ENCODE measurements at places on chromosomes 16 and 17. TPM values are rescaled to one million over a fixed set of nuclear protein-coding genes. Genes with fewer than 3 reads are reported as not detected.
A peak's percentile ranks its signal among the peaks of the same experiment; 100 is the strongest.

C17orf50 gene
- total RNA-seq = not detected

C17orf100 gene
- 1.6 TPM for total RNA-seq

MSLN gene
- not detected for total RNA-seq

DNA sequence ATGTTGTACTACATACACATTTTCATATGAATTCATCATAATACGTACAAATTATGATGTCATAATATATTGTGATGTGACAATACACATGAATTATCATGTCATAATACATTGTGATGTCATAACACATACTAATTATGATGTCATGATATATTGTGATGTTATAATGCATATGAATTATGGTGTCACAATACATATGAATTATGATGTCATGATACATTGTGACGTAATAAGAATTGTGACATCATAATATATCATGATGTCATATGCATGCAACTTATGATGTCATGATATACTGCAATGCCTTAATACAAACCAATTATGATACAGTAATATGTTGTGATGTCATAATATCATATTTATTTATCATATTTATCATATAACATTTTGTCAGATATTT is 2074.3 kb downstream of the TP53TG3F start:
- no peak for DNase-seq

DNA sequence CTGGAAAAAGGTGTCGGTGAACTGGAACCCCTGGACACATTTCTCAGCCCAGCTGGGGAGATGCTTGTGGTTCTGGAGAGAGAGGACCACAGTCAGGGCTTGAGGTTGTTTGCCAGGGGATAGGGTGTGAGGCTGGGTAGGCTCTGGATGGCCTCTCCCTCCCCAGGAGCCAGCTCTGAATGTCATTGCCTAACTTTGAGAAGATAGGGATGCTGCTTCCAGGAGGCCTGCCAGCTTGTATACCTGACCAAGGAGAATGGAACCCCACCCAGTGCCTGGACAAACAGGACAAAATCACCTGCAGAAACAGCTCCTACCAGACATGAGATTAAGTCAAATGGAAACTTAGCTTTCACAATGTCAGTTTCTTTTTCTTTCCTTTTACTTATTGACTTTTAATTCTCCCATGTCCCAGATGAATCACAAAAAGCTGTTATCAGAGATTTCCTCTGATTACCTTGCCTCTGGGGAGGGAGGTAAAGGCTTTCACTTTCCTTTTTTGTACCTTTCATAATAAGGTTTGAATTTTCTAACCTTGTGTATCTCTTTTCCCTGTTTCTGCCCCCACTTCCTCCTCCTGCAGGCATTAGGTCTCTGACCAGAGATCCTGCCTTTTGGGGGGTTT is 29.8 kb upstream of the PLLP start:
- DNase-seq = peak; percentile 30

DNA sequence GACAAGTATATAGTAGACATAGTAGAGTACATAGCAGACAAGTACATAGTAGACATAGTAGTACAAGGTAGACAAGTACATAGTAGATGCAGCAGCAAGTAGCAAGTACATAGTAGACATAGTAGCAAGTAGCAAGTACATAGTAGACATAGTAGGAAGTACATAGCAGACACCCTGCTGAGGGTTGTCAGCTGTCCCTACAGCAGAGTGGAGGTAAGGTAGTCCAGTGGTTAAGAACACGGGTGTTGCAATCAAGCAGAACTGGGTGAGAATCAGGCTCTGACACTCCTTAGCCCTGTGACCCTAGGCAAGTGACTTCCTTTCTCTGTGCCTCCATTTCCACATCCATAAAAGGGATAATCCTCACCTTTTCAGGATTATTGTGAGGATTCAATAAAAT is 94.7 kb downstream of the NOG start:
- DNase-seq = no peak

DGKE gene
- 22.9 TPM for total RNA-seq

ABCA10 gene
- total RNA-seq = 1.7 TPM

GRCh38 chr17:70022175-70022574 is 52.9 kb upstream of the KCNJ16 start:
- peak; percentile 51 for DNase-seq

DNA sequence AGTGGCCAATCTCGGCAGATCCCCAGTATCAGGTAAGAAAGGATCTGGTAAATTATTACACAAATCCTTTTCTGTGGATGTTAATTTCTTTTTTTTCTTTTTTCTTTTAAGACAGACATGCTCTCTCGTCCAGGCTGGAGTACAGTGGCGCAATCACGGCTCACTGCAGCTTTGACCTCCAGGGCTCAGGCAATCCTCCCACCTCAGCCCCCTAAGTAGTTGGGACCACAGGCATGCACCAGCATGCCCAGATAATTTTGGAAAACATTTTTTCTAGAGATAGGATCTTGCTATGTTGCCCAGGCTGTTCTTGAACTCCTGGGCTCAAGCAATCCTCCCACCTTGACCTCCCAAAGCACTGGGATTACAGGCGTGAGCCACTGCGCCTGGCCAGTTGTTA is 54.0 kb downstream of the GAS7 start:
- DNase-seq = no peak

DNA sequence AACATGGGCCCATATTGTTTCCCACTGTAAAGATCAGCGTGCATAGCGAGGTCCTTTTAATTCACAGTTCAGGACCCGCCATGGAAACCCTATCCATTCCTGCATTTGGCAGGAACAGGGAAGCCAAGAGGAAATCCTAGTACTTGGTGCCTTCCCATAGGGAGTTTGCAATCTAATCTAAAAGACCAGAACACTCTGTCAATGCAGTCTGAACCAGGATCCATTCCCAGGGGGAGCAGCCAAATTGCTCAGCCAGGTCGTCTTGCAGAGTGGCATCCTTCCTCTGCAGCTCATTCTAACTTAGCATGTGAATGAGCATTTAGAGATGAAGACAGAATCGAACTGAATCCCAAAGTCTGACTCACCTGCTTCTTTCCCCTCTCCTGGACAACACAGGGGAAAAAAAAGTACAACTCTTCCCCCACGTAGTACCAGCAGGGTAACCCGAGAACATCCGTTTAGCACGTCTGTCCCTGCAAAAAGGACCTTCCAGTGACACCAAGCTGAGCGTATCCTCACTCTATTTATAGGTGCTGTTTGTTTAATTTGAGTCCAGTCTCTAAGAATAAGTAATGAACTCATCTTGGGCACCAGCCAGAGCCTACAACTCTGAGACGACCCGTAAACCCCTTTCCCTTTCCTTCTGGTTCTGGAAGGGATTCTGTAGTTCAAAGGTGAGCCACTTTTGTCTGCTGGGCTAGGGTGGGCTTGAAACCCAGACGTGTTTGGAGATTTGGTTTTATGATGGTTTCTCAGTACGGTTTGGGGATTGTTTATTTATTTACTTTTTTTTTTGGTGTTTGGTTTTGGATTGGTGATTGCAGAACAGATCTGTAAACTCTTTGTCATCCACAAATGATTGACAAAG is 74.5 kb downstream of the ERCC4 start:
- DNase-seq = peak; percentile 28

DNA sequence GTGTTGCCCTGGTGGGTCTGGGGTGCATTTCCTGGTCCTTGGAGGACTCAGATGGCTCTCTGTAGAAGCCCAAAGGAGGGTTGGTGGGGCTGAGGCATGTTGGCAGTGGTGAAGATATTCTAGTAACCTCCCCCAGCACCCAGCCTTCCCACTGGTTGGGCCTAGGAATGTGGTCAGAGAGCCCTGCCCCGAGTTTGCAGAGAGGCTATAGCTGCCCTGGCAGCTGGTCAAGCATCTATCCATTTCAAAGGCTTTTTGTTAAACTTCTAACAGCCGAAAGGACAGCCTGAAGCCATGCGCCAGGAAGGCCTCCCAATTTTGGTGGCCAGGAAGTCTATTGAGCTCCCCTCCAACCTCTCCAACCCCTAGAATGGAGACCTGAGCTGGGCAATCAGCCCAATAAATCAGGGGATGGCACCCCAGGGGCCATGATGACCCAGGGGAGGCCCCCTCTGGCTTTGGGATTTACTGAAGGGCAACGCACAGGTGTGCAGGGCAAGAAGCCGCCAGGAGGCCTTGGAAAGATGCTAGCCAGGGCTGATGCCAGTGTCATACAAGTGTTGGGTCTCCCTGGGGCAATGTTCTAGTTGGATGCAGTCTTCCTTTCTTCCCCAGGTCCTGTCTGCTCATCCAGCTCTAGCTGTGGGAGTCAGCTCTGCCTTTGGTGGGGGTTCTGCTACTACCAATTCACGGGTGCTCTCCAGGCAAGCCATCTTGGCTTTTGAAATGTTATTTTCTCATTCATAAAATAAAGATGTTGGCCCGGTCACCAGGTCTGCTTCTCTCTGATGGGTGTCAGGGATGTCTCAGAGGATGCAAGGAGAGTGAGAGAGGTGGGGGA is 30.9 kb upstream of the AXIN2 start:
- no peak for DNase-seq

- DNase-seq = no peak
Observed at GRCh38 chr17:61474235-61474927, 22.2 kb downstream of the TBX4 start.

SULT1A4 gene
- 8.8 TPM for total RNA-seq

ASGR2 gene
- total RNA-seq = not detected

BAIAP3 gene
- total RNA-seq = 0.88 TPM

DNA sequence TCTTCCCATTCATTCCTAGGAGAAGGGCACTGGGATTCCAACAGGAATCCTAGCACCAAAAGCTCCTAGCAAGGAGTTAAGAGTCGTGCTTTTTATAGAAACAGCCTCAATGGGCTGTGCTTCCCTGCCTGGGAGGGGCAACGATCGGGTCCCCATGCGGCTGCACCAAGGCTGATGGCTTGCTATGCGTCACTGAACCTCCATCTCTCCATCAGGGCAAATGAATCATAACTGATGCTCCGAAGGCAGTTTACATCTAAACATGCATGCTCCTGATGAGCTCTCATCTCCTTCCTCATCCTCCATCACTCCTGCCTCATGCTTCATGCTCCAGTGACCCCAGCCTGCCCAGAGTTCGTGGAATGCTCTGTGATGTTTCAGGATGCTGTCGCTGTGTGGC is 270.5 kb downstream of the FOXL1 start:
- DNase-seq = no peak

GRCh38 chr16:4017807-4018206 is 98.4 kb downstream of the ADCY9 start:
- DNase-seq = no peak

- no peak for DNase-seq
Observed at GRCh38 chr17:58605986-58606385, 85.9 kb downstream of the TEX14 start.

DNA sequence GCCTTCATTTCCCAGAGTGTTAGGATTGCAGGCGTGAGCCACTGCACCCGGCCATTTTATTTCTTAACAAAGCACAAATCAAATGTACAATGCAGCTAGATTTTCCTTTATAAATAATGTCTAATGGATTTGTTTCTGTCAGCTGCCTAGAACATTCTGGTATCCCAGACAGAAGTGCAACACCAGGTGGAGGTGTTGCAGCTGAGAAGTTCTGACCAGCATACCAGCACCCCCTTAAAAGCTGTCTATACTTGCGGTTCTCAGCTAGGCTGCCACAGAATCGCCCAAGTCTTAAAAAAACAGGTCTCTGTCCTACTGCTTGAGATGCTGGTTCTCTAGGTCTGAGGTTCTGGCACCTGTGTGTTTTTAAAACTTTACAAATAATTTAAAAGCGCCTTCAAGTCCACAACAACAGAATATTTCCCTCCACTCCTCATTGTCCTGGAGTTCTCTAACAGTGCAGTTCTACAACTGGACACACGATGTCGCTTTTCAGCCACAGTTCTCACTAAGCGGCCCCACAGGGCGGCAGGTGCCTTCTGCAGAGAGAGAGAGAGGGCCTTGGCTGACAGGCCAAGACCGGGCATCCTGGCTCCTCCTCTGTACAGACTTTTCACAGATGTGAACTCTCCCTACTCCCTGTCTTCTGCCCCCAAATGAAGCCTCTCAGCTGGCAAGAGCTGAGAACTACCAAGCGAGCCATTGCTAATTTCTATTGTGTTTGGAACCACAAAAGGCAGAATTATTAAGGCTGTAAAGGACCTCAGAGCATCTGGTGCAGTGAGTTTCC is 32.6 kb upstream of the MEOX1 start:
- peak; percentile 76 for DNase-seq

DNA sequence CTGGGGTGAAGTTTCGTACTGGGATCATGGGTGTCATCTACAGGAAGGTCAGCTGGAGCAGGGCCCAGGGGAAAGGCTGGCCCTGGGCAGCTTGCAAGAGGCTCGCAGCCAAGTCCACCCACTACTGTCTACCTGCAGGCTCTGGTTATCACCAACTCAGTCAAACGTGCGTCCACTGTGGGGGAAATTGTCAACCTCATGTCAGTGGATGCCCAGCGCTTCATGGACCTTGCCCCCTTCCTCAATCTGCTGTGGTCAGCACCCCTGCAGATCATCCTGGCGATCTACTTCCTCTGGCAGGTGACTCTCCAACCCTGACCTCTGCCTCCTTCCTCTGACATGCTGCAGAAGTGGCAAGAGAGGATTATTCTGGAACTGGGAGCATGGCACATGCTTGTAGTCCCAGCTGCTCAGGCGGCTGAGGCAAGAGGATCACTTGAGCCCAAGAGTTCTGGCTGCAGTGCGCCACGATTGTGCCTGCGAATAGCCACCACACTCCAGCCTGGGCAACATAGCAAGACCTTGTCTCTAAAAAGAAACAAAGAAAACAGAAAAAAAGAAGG is 29.2 kb downstream of the ABCC3 start:
- no peak for DNase-seq

DNA sequence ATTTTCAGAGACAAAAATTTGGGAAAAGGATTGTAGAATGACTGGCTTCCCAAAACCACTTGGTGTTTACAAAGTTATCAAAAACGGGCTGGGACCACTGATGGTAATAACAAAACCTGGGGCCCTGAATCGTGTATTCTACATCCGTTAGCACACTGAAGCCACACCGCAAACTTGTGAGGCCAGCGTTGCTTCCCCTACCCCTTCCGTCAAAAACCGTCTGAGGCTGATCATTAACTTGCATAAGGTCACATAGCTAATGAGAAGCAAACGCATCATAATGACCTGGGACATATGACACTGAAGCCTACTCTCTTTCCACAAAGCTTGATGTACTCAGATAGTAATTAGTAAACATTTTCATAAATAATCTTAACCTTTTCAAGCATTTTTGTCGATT is 704.3 kb downstream of the MAF start:
- DNase-seq = no peak

DNA sequence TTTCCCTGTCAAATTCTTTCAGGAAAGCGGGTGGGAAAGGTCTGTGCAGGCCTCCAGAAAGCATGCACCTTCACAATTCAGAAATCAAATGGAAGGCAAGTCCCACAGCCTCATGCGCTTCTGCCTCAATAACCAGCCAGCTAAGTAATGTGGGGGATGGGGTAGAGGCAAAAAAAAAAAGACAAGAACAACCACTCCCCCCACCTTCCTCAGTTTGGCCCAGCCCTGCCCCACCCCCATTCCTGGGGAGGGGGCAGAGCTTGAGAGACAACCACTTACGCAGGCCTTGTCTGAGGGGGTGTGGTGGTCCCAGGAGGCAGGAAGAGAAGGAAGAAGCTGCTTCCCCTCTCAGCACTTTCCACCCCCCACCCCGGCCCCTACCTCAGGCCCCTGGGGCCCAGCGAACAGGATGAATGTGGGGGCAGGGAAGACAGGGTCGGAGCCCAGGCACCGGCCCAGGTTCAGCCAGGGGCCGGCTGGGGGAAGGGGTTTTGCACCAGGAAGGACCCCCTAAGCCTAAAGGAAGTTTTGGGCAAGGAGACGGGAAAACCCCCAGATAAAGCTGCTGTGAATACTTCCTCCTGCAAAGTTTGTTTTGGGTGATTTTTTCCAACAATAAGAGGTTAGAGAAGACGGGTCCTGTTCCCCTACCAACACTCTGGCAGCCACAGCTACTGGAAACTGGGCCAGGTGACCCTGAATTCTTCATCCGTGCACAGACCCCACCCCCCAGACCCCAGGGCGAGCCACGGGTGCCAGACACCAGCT is 1.2 kb downstream of the JUP start:
- DNase-seq = peak; percentile 83

- no peak for DNase-seq
Observed at GRCh38 chr16:2979669-2980226, 498 bp downstream of the PKMYT1 start.

Data from endothelial cell of umbilical vein (primary cell).